Esophagus muscularis mucosa (tissue), 4 donors: ENCODE measurements at places on chromosomes 11 and 22. TPM values are rescaled to one million over a fixed set of nuclear protein-coding genes. Genes with fewer than 3 reads are reported as not detected.
A peak's percentile ranks its signal among the peaks of the same experiment; 100 is the strongest.

BTG4 gene
- total RNA-seq: not detected

MOGAT2 gene
- total RNA-seq: not detected

CSNK2A3 gene
- total RNA-seq: 2.8 TPM

NKAPD1 gene
- 15.9 TPM for total RNA-seq

B3GAT1 gene
- 0.13 TPM for total RNA-seq

DSCAML1 gene
- 0.58 TPM for total RNA-seq

ZDHHC13 gene
- 5.0 TPM for total RNA-seq

SLC22A12 gene
- not detected for total RNA-seq

DNA sequence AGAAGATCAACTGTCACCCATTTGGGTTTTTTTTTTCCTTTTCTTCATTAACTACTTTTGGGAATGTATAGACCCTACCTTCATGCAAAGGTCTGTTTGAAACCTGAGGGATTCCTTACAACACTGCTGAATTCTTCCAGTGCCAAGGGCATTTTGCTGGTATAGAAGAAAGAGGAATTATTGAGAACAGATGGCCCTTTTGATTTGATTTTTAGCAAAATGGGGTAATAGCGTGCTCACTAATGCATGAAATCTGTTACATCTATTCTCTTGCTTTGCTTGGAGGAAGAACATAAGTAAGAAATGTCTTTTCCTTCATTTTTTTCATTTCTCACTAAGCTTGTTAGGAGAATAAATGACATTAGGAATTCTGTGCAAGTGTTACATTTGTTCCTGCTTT lies 501.9 kb downstream of the TMEM135 start:
- H3K4me3 ChIP-seq: no peak overlapping the region
- no peak for DNase-seq
- no peaks in the 10 kb centered on the region for H3K4me1 ChIP-seq
- no peaks in the 10 kb centered on the region for H3K27me3 ChIP-seq
- H3K36me3 ChIP-seq: no peaks in the 10 kb centered on the region
- H3K27ac ChIP-seq: no peak overlapping the region

- no peak overlapping the region for H3K4me3 ChIP-seq
- H3K36me3 ChIP-seq: no peaks in the 10 kb centered on the region
- H3K27ac ChIP-seq: no peak overlapping the region
- H3K27me3 ChIP-seq: no peaks in the 10 kb centered on the region
- peak; percentile 94 for DNase-seq
- peaks cover 2% of the 10 kb centered on the region for H3K4me1 ChIP-seq
These were observed 7.7 kb downstream of the LIF start for GRCh38 chr22:30238661-30239487.

GRCh38 chr22:43996170-43996980 lies 27.7 kb upstream of the PARVB start:
- H3K27ac ChIP-seq: no peak overlapping the region
- DNase-seq: no peak
- H3K27me3 ChIP-seq: no peaks in the 10 kb centered on the region
- H3K4me1 ChIP-seq: no peaks in the 10 kb centered on the region

DNA sequence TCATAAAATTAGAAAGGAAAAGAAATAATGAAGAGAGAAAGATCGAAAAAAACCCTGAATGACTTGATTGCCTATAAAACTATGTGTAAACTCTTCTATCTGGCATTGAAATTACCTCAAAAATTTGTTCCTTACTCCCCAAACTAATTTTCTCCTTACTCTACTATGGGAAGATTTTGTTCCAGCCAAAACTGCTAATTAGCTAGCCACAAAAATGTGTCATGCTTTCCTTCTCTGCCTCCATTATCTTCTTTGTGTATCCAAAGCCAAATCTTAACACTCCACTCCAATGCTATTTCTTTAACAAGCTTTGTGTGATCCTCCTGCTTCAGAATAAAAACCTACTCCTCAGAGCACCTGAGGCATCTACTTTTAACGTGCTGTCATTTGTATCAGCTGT lies 831.2 kb downstream of the METTL15 start:
- no peaks in the 10 kb centered on the region for H3K4me1 ChIP-seq
- no peak overlapping the region for H3K27ac ChIP-seq
- H3K27me3 ChIP-seq: no peaks in the 10 kb centered on the region
- H3K4me3 ChIP-seq: no peak overlapping the region

GRCh38 chr11:99352642-99353041 lies 331.9 kb downstream of the CNTN5 start:
- no peaks in the 10 kb centered on the region for H3K4me1 ChIP-seq
- H3K4me3 ChIP-seq: no peak overlapping the region
- H3K27ac ChIP-seq: no peak overlapping the region
- H3K27me3 ChIP-seq: no peaks in the 10 kb centered on the region

GRCh38 chr22:38454353-38455075 lies 485 bp downstream of the KCNJ4 start:
- H3K36me3 ChIP-seq: no peaks in the 10 kb centered on the region
- H3K27ac ChIP-seq: no peak overlapping the region
- peaks cover 92% of the 10 kb centered on the region for H3K27me3 ChIP-seq
- no peak for DNase-seq

GRCh38 chr11:104653407-104653806 lies 244.9 kb downstream of the CASP12 start:
- no peak overlapping the region for H3K4me3 ChIP-seq
- no peaks in the 10 kb centered on the region for H3K27me3 ChIP-seq
- H3K4me1 ChIP-seq: no peaks in the 10 kb centered on the region
- no peak overlapping the region for H3K27ac ChIP-seq
- DNase-seq: no peak
- no peaks in the 10 kb centered on the region for H3K36me3 ChIP-seq

DNA sequence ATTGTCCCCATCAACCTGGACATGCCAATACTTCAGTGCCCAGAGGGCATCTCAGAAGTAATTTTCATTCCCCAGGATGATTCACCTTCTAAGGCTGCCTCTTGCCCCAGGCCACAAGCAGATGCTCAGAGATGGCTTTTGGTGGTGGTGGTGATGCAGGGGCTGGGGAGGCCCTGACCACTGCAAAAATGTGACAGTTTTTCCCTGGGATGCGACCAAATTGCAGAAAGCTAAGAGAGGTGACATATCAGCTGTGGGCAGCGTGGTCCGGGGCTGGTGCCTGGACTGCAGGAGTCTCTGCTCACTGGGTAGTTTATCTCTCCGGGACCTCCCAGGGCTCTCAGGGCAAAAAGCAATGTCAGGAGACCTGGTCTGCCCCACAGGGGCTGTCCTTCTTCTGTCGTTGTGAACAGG lies 39.7 kb upstream of the ACCSL start:
- DNase-seq: no peak
- H3K4me1 ChIP-seq: no peaks in the 10 kb centered on the region
- no peak overlapping the region for H3K4me3 ChIP-seq

DNA sequence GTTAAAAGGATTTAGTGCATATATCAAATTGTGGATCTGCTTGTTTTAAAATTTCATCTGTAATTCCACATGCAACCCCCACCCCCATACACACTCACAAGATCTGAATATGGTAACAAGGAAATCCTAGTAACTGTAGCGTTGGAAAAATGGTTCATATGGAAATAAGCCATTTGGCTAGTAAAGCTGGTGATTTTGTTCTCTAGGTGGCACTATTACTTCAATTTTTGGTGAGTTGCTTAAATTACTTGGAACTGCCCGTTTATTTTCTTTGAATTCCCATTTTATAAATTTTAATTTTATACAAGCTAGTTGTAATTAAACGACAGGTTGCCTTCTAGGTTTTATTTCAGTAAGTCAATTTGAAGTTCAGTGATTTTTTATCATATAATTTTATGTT lies 5.3 kb downstream of the BDNF start:
- H3K4me3 ChIP-seq: no peak overlapping the region
- H3K27me3 ChIP-seq: peaks cover 8% of the 10 kb centered on the region
- no peak overlapping the region for H3K27ac ChIP-seq
- no peaks in the 10 kb centered on the region for H3K36me3 ChIP-seq
- DNase-seq: no peak

- no peak for DNase-seq
- H3K36me3 ChIP-seq: no peaks in the 10 kb centered on the region
- H3K4me3 ChIP-seq: no peak overlapping the region
- no peaks in the 10 kb centered on the region for H3K4me1 ChIP-seq
- no peaks in the 10 kb centered on the region for H3K27me3 ChIP-seq
These were observed 32.9 kb upstream of the HORMAD2 start for GRCh38 chr22:30047364-30047738.

DNA sequence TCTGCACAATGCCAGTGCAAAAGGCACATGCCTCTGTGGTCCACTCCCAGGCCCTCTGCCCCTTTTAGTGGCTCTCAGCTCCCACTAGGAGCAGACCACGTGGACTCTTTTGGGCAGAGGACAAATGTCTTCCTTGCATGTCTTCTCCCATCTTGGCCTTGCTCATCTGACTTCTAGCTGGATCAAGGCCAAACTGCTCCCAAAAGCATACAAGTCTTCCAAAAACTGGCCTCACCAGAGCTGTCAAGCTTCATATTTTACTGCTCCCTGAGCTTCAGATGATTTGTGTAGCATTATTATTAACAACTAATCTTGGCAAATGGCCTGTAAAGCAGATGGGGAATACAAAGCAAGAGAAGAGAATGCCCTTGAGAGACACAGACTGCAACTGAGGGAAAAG lies 6.9 kb downstream of the SMPD1 start:
- no peak overlapping the region for H3K4me3 ChIP-seq
- no peaks in the 10 kb centered on the region for H3K27me3 ChIP-seq
- no peak overlapping the region for H3K27ac ChIP-seq
- no peak for DNase-seq
- H3K4me1 ChIP-seq: peaks cover 10% of the 10 kb centered on the region
- H3K36me3 ChIP-seq: peaks cover 84% of the 10 kb centered on the region

- no peaks in the 10 kb centered on the region for H3K27me3 ChIP-seq
- DNase-seq: no peak
- no peak overlapping the region for H3K4me3 ChIP-seq
These were observed 97.1 kb downstream of the CD44 start for GRCh38 chr11:35235936-35236666.

GRCh38 chr11:25396847-25397246 lies 900.0 kb downstream of the LUZP2 start:
- H3K27me3 ChIP-seq: no peaks in the 10 kb centered on the region
- no peak overlapping the region for H3K4me3 ChIP-seq
- DNase-seq: no peak
- H3K4me1 ChIP-seq: no peaks in the 10 kb centered on the region

GRCh38 chr22:49308300-49308699 lies 519.4 kb downstream of the BRD1 start:
- H3K4me1 ChIP-seq: peaks cover 5% of the 10 kb centered on the region
- no peak overlapping the region for H3K4me3 ChIP-seq
- H3K27me3 ChIP-seq: peaks cover 63% of the 10 kb centered on the region
- no peak for DNase-seq

DNA sequence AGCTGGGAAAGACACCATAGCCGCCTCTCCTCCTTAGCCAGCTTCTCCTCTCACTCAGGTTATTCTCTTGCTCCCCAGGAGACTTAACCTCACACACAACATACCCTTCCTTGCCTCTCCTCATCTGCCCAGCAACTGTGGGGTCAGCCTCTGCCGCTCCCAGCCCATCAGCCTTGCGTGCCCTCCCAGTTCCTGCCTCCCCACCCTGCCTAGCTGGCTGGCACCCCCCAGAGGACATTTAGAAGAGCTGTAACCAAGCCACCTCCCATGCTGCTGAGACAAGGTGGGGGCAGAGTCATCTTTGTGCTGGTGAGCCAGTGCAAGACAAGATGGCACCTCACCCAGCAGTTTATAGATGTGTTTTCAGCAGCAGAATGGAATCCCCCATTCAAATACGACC lies 38.2 kb downstream of the TOM1 start:
- H3K4me1 ChIP-seq: no peaks in the 10 kb centered on the region
- no peak overlapping the region for H3K4me3 ChIP-seq
- H3K27me3 ChIP-seq: no peaks in the 10 kb centered on the region
- H3K36me3 ChIP-seq: peaks cover 49% of the 10 kb centered on the region
- no peak for DNase-seq

DNA sequence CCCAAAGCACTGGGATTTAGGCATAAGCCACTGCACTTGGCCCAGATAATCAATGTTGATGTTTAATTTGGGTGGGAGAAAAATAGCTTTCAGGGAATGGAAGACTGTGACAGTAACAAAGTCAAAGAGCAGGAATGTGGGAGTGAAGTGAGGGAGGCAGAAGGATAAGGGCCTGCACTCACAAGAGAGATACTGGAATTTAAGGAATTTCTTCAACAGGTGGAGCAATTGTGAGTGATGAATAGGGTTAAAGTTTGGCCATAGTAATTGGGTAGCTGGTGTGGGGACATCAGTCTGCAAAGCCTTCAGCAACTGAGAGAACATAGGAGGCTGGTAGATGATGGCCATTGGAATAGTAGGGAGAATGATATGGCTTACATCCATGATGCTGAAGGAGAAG lies 8.6 kb upstream of the APBB1 start:
- no peaks in the 10 kb centered on the region for H3K27me3 ChIP-seq
- no peak for DNase-seq
- no peak overlapping the region for H3K27ac ChIP-seq
- H3K4me3 ChIP-seq: no peak overlapping the region
- no peaks in the 10 kb centered on the region for H3K36me3 ChIP-seq

DNA sequence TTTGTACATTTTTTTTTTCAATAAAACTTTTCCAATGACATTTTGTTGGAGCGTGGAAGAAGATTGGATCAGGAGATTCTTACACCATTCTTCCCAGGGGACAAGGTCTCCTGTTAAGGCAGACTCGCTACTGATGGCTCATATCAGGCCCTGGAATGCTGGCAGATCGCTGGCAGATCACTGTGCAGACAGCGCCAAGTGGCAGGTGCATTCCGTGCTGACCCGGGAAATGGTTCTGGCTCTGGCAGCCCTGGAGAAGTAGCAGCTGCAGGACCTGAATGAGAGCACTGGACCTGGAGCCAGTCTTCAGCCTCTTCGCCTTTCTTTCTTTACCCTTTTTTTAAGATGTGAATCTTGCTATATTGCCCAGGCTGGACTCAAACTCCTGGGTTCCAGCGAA lies 10.7 kb downstream of the SERPINH1 start:
- H3K27ac ChIP-seq: peak overlapping the region; percentile 28
- H3K36me3 ChIP-seq: peaks cover 64% of the 10 kb centered on the region
- H3K4me3 ChIP-seq: no peak overlapping the region
- DNase-seq: no peak

DNA sequence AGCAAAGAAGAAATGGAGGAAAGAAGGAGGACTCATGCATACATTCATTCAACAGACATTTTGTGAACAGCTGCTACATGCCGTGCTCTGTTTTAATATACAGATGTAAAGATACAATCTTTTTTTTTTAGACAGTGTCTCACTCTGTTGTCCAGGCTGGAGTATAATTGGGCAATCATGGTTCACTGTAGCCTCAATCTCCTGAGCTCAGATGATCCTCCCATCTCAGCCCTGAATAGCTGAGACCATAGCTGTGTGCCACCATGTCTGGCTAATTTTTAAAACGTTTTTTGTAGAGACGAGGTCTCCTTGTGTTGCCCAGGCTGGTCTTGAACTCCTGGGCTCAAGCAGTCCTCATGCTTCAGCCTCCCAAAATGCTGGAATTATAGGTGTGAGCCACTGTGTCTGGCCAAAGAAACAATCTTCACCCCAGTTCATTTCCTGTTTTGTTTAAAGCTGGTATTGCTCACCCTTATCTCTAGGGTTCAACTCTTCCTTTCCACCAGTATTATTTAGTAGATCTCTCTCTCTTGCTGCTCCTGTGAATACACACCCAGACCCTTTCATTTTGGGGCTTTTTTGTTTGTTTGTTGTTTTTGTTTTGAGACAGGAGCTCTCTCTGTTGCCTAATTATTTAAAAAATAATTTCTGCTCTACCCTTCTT lies 69.8 kb downstream of the RNF169 start:
- no peaks in the 10 kb centered on the region for H3K36me3 ChIP-seq
- no peak overlapping the region for H3K4me3 ChIP-seq
- no peak for DNase-seq
- H3K27ac ChIP-seq: peak overlapping the region; percentile 26
- H3K4me1 ChIP-seq: peaks cover 22% of the 10 kb centered on the region

- no peak overlapping the region for H3K27ac ChIP-seq
- H3K27me3 ChIP-seq: no peaks in the 10 kb centered on the region
- no peak overlapping the region for H3K4me3 ChIP-seq
- H3K4me1 ChIP-seq: no peaks in the 10 kb centered on the region
- no peaks in the 10 kb centered on the region for H3K36me3 ChIP-seq
These were observed 45.3 kb upstream of the SPON1 start for GRCh38 chr11:13917264-13917663.
